ENCODE measurements at places on chromosomes 7 and 10. TPM values are rescaled to one million over a fixed set of nuclear protein-coding genes. Genes with fewer than 3 reads are reported as not detected.
A peak's percentile ranks its signal among the peaks of the same experiment; 100 is the strongest.

Gene ZNF679
- not detected for total RNA-seq

Gene ZNF804B
- not detected for total RNA-seq

Gene POLR2J2
- 2.7 TPM for total RNA-seq

Gene COL28A1
- 1.9 TPM for total RNA-seq

Gene SAMD9
- 2.8 TPM for total RNA-seq

- H3K27ac ChIP-seq: no peak overlapping the region
- no peaks in the 10 kb centered on the region for H3K4me1 ChIP-seq
- no peak overlapping the region for H3K4me3 ChIP-seq
- peaks cover 94% of the 10 kb centered on the region for H3K27me3 ChIP-seq
- no peaks in the 10 kb centered on the region for H3K36me3 ChIP-seq
Observed at GRCh38 chr10:123583639-123584418, 82.3 kb upstream of the GPR26 start.

- peak overlapping the region; percentile 43 for H3K27ac ChIP-seq
- no peaks in the 10 kb centered on the region for H3K36me3 ChIP-seq
Observed at GRCh38 chr10:113056030-113056429, 106.0 kb downstream of the TCF7L2 start.

DNA sequence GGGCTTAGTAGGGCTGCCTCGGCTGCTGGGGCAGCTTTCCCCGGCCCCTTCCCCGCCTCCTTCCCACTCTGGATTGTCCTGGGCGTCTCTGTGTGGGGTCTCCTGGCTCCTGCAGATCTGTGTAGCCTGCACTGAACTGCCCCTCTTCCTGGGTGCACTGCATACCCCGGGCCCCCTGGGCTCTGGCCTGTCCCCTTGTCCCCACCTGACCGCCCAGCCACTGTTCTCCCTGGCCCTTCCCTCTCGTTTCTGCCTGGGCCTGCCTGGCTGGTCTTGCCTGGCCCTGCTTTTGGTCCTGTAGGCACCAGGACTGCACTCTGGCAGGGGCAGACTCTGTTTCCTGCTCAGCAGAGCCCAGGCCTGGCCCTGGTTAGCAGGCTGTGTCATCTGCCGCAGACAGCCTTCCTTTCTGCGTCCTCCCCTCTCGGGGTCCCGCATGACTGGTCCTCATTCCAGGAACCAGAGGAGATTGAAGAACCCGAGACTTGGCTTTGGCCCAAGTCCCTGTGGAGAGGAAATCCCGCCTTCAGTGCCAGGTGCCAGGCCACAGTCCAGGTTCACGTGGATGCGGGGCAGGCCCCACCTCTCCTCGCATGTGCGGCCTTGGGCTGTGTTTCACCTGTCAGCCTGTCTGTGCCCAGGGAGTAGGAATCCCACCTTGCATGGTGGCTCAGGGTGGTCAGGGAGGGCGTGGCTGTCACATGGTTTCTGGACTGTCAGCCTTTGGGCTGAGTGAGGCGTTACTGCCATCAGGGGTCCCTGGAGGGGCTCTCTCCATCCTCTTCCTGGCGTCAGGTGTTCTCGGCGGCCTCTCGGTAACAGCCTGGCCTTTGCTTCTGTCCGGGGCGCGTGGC is 9.2 kb downstream of the INPP5A start:
- H3K4me1 ChIP-seq: peaks cover 93% of the 10 kb centered on the region
- peak; percentile 18 for DNase-seq
- no peak overlapping the region for H3K27ac ChIP-seq
- no peaks in the 10 kb centered on the region for H3K36me3 ChIP-seq
- no peaks in the 10 kb centered on the region for H3K27me3 ChIP-seq

DNA sequence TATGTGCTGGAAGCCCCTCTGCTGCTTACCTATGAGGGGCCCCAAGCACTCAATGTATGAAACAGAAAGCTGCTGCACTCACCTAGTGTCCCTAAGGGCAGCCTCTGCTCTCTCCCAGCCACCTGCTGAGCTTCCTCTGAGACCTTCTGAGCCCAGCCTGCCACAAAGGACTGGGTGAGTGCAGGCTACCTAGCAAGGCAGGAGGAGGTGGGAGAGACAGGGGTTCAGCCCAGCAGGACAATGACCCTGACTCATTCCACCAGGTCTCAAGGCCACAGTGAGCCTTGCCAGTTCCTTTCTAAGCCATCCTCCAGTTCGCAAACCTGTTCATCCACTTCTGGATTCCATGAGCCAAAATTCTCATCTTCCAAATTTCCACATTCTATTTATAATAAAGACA is 16.3 kb downstream of the VOPP1 start:
- H3K27me3 ChIP-seq: no peaks in the 10 kb centered on the region
- peaks cover 51% of the 10 kb centered on the region for H3K4me1 ChIP-seq
- no peak overlapping the region for H3K27ac ChIP-seq
- H3K4me3 ChIP-seq: no peak overlapping the region
- no peaks in the 10 kb centered on the region for H3K36me3 ChIP-seq

- H3K4me3 ChIP-seq: no peak overlapping the region
- H3K36me3 ChIP-seq: peaks cover 55% of the 10 kb centered on the region
- H3K27ac ChIP-seq: peak overlapping the region; percentile 99
Observed at GRCh38 chr10:3775696-3776551, 9.1 kb downstream of the KLF6 start.

GRCh38 chr10:1434202-1434601 is 303.1 kb downstream of the ADARB2 start:
- no peak for DNase-seq
- no peaks in the 10 kb centered on the region for H3K36me3 ChIP-seq
- H3K4me1 ChIP-seq: no peaks in the 10 kb centered on the region
- no peak overlapping the region for H3K4me3 ChIP-seq

DNA sequence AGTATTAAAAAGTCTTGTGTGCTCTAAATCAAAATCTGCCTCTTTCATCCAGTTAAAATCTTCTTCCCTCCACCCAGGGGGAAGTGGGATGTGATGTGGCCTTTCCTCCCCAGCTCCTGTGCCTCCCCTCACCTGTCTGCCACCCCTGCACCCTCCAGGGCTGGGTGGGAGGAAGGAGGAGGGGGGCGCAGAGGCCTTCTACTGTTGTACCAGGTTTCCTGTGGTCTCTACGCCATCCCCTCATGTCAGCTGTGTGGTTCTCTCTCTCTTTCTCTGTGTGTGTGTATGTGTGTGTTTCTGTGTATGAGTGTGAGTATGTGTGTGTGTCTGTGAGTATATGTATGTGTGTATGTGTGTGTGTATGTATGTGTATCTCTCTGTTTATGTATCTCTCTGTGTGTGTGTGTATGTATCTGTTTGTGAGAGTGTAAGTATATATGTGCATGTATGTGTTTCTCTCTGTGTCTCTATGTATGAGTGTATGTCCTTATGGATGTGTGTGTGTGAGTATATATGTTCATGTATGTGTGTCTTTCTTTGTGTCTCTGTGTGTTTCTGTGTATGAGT is 45.5 kb upstream of the C10orf71 start:
- peaks cover 20% of the 10 kb centered on the region for H3K4me1 ChIP-seq
- peak overlapping the region; percentile 27 for H3K27ac ChIP-seq
- no peak overlapping the region for H3K4me3 ChIP-seq

GRCh38 chr7:140691376-140692045 is 5.0 kb upstream of the NDUFB2 start:
- H3K27me3 ChIP-seq: no peaks in the 10 kb centered on the region
- peaks cover 41% of the 10 kb centered on the region for H3K36me3 ChIP-seq
- peaks cover 6% of the 10 kb centered on the region for H3K4me1 ChIP-seq
- DNase-seq: no peak
- H3K4me3 ChIP-seq: no peak overlapping the region

DNA sequence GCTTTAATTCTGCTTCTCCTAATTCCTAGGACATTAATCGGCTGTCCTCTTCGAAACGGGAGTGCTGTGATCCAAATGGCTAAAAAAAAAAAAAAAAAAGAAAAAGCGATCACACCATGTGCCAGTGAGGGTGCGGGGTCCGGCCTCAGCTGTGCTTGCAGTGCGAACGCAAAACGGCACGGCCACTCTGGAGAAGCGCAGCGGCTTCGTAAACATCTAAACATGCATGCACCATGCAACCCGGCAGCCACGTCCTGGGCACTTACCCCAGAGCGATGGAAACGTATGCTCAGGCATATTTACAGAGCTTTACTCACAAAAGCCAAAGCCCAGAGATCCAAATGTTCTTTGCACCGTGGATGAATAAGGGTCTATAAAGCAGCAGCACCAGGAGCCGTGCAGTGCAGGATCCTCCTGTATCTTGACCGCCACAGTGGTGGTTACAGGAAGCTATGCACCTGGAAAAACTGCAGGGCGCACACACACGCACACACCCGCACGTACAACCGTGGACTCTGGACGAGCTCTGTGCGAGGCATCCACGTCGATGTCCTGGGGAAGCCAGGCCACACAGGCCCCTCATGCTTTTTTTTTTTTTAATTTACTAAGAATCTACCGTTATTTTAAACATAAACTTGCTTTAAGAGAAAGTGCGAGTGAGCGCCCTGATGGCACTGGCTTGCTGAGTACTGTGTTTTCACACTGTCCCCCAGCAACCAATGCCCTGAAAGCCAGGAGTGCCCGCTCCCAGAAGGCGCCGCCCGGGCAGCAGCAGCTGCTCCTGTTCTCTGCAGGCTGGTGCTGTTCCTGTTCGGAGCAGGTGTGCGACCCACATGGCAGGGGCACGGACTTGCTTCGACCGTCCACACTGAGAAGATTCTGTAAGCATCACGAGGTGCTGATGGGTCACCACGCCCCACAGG is 25.0 kb downstream of the GPER1 start:
- H3K27me3 ChIP-seq: no peaks in the 10 kb centered on the region
- H3K4me3 ChIP-seq: no peak overlapping the region
- H3K4me1 ChIP-seq: peaks cover 11% of the 10 kb centered on the region
- peak; percentile 7 for DNase-seq
- H3K27ac ChIP-seq: no peak overlapping the region

DNA sequence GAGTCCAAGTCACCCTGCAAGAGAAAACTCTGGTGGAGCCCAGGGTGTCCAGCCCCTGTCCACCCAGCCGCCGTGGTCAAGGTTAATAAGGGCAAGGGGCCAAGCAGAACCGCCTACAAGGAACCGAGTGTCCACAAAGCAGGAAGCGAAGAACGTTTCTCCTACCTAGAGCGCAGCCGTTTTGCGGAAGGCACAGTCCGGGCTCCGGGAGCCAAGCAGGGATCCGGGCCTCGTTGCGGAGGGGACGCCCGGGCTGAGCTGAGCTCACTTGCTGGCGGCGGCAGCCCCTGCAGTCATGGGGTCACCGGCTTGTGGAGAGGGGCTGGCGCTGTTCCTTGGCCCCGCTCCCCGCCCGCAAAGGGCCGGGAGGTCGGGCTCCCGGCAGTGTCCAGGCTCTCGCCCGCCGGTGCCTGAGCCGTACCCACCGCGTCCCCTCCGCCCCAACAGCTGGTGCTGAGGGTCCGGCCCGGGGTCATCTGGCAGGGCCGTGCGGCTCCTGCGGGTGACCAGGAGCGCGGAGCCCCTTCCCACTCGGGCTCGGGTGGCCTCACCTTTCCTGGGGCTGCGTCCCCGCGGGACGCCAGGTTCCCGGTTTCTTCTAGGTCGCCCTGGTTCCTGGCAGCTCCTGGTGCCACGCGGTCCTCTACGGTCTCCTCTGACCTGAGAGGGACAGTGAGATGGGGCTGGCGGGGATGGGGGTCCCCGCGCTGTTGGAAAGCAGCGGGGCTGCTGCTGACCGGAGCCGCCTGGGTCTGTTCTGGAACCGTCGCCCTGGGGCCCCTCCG is 14.0 kb upstream of the ZNF273 start:
- DNase-seq: peak; percentile 31
- peak overlapping the region; percentile 70 for H3K4me3 ChIP-seq
- H3K27ac ChIP-seq: no peak overlapping the region
- peaks cover 26% of the 10 kb centered on the region for H3K4me1 ChIP-seq
- H3K36me3 ChIP-seq: no peaks in the 10 kb centered on the region

DNA sequence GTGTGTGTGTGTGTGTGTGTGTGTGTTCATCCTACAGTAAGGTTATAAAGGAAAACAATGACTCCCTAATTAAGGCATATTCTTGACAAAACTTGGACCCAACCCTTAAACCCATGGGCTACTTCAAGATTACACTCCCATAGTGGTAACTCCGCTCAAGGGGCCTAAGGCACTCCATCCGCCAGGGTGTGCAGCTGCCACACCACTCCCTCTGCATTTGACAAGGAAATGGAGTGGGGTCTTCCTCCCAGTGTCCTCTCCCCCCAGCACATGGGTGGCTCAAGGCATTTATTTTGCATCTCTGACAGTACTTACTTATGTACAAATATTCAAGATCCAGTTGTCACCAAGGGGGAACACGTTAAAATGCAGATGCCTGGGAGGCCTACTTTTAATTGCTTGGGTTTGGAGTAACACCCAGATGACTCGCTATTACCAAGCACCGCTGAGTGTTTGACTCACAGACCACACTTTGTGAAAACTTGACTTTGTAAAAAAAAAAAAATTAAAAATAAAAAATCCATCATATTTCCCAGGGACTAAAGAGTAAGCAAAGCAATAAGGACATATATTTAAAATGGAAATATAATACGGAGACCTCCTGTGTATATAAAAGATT is 53.0 kb upstream of the AGR3 start:
- DNase-seq: no peak
- H3K27ac ChIP-seq: no peak overlapping the region
- no peaks in the 10 kb centered on the region for H3K4me1 ChIP-seq
- no peaks in the 10 kb centered on the region for H3K27me3 ChIP-seq
- no peak overlapping the region for H3K4me3 ChIP-seq

DNA sequence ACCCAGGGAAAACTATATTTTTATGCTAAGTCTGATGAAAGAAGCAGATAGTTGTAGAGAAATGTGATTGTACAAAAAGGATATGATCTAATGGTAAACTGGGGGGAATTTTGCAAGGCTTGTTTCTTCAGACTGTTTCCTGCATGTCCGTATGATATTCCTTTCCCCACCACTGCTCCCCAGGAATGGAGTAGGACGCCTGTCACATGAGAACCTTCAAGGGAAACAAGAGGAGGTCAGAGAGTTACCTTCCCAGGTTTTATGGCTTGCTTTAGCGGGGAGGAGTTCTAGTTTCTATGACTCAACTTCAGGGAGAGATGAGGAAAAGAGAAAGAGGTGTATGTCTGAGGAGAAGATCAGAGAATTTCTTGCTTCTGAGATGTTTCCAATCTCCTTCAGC is 16.4 kb upstream of the ITPRID1 start:
- no peaks in the 10 kb centered on the region for H3K4me1 ChIP-seq
- H3K36me3 ChIP-seq: no peaks in the 10 kb centered on the region
- H3K27ac ChIP-seq: no peak overlapping the region
- DNase-seq: no peak

DNA sequence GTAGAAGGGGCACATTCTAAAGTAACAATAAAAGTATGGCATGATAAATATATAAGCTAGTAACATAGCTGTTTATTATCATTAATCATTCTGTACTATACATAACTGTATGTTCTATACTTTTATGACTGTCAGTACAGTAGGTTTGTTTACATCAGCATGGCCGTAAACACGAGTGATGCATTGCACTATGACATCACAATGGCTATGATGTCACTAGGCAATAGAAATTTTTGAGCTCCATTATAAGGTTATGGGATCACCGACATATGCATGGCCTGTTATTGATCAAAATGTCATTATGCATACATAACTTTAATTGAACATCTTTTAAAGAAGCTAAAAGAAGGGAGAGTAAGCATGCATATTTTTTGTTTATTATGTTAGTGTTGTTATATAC is 200.1 kb upstream of the SHH start:
- H3K4me3 ChIP-seq: no peak overlapping the region
- no peak overlapping the region for H3K27ac ChIP-seq
- DNase-seq: no peak
- H3K4me1 ChIP-seq: no peaks in the 10 kb centered on the region
- peaks cover 22% of the 10 kb centered on the region for H3K27me3 ChIP-seq
- no peaks in the 10 kb centered on the region for H3K36me3 ChIP-seq

Data from left ventricle myocardium inferior (tissue), 1 donor.